A549 (cell line): ENCODE measurements at places on chromosomes 7 and 10.
A peak's percentile ranks its signal among the peaks of the same experiment; 100 is the strongest.

- DNase-seq = no peak
Observed at GRCh38 chr10:124654686-124655085, 89.5 kb downstream of the FAM53B start.

GRCh38 chr7:132098327-132098726 lies 477.9 kb downstream of the PLXNA4 start:
- no peak for DNase-seq

GRCh38 chr10:71076473-71077142 lies 135.8 kb upstream of the UNC5B start:
- no peak for DNase-seq

DNA sequence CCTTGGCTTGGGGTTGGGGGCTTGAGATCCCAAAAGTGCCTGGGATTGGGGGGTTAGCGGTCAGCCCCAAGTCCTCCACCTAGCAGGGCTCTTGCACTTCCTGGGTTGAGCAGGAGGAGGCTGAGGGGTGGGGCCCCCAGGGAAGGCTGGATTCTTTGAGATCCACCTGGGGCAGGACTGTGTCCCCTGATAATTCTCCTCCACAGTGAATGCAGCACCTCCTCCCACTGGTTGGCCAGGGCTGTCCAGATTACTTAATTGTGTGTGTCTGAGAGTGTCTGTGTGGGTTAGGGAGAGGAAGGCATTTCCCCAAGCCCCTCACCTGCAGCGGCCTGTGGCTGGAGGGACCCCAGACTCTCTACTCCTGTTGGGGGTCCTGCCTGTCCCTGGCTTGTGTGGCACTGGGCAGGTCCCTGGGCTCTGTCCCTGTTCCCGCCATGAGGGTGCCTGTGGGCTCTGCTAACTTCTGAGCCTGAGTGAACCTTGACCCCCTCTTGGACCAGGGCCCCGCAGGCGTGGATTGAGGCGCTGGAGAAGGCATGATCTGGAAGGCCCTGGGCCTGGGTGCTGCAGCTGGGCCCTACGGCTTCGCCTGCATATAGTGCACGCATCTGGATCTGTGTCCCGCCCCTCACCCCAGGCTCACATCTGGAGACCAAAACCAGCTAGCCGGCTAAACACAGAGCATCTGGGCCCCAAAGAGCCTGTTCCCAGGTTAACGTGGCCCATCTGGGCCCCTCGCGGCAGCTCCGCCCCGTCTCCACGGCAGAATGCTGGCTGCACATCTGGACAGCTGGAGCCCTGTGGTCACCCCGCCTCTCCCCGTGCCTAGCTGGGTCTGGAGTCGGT lies 10.4 kb downstream of the TMEM270 start:
- no peak for DNase-seq

GRCh38 chr10:132461103-132461682 lies 64.2 kb downstream of the PWWP2B start:
- DNase-seq = no peak

- DNase-seq = no peak
Observed at GRCh38 chr10:109593682-109594081, 329.6 kb downstream of the XPNPEP1 start.

DNA sequence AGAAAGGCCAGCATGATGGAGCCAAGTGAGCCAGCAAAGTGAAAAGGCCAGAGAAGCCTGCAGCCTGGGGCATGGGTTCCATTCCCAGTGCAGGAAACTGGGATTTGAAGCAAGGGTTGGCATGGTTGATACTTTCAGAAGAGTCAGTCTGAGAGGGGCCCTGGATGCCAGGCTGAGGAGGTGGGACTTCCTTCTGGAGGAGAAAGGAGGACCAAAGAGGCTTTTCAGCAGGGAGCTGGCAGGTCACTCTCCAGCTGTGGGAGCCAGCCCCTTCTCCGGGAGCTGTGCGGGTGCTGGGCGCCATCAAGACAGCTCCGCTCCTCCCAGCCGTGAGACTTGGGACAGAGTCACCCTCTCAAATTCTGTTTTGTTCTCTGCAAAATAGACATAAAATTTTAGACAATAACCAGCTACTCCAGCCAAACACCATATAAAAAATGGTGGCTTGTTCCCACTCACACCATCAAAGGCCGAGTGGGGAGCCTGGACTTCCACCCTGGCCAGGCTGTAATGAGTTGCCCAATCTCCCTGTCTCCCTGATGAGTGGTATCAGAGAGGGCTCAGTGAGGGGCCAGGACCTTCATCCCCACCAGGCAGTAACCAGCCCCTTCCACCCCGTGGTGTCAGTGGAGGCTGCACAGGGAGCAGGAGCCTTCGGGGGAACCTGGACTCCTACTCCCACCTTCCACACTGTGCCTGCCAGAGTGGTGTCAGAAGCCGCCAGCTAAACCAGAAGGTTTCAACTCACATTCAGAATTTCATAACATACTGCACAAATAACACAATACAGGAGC lies 133.6 kb upstream of the RET start:
- DNase-seq = no peak

GRCh38 chr7:149885191-149886017 lies 11.6 kb downstream of the ATP6V0E2 start:
- no peak for DNase-seq

DNA sequence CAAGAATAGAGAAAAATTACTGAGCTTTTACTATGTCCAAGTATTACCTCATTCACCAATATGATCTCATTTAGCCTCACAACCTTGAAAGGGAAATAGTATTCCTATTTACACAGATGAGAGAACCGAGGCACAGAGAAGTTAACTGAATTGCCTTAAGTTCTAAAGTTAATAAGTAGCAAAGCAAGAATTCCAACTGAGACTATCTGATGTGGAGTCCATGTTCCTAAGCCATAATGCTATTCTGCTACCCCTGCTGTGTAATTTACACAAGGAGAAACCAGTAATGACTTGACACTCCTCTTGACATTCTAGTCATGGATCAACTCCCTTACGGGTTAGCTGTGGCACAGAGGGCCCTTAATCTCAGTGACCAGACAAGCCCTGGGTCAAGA lies 60.7 kb downstream of the ABCB4 start:
- DNase-seq = peak; percentile 45

- no peak for DNase-seq
Observed at GRCh38 chr10:132550366-132551092, 12.9 kb downstream of the INPP5A start.

GRCh38 chr10:72645263-72645858 lies 19.5 kb upstream of the MICU1 start:
- no peak for DNase-seq

DNA sequence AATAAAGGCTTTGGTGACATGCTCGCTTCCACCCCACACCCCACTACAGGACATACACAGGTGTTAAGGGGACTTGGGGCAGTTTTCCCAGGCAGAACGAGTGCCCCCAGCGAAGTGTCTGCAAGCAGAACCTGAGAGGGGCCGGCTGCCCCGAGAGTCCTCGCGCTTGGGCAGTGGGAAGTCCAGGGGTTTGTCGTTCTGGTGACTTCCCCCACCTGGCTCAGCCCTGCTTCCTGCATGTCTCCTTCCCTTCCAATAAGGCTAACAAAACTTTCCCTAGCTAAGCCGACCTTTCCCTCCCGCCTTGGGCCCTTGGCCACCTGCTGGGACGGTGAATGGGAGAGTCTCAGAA lies 916 bp downstream of the VWA2 start:
- no peak for DNase-seq

- DNase-seq = no peak
Observed at GRCh38 chr10:26031300-26031699, 97.3 kb downstream of the MYO3A start.
